ENCODE measurements at places on chromosomes 16 and 17.

DNA sequence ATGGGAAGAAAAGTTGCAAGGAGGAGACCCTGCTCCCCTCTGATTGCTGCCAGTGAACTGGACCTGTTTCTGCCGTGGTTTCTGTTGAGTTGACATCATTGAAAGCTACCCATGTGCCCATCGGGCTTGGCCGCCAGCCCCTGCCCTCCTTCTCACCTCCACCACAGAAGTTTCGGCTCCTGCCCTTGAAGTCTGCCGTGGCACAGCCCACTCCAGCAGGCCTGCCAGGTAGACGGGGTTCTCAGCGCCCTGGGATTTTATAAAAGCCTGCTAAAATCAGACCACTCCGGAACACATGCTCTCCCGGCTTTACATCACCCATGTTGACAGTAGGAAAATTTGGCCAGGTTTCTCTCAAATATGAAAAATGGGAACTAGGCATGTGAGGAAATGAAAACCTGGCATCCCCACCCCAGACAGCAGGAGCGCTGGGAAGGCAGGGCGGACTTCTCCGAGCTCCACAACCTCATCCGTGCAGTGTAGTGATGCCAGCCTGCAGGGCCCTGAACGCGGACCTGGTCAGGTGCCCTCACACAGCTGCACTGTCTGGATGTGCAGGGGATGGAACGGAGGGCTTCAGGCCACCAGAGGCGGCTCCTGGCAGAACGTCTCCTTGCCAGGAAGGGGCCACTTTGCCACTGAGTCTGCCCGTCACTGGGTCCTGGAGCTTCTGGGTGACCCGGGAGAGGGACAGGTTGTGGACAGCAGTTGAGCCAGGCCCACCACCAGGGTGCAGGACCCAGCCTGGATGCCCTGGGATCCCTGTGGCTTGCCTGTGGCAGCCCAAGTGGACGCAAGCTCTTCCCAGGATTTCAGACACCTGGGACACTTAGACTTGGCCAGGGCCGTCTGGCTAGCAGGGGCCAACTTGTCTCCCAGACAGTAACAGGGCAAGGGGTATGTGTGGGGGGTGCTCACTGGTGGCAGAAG is 6.9 kb upstream of the GSE1 start:
- DNase-seq: no peak

DNA sequence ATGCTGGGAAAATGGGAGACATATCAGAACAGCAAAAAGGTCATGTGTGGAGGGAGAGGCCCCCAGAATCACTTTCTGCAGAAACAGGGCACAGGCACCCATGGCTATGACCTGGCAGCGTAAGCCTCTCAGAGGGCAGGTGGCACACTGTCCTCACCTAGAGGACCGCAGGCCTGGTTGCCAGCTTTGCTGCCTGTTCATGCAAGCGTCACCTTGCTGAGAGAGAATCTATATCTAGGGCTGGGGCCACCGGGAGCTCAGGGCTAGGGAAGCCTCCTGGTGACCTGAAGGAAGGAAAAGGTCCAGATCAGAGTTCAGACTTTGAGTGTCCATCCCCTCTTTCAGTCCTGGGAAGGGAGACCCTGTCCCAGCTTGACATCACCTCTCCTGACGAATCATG is 78.7 kb downstream of the GOSR1 start:
- no peak for DNase-seq

- DNase-seq: no peak
Observed at GRCh38 chr17:79685121-79685520, 45.6 kb upstream of the ENPP7 start.

GRCh38 chr17:32741381-32741780 is 135.5 kb downstream of the MYO1D start:
- no peak for DNase-seq

- DNase-seq: no peak
Observed at GRCh38 chr17:65297916-65298315, 160.7 kb downstream of the RGS9 start.

GRCh38 chr16:53129281-53130158 is 74.7 kb downstream of the CHD9 start:
- DNase-seq: no peak

- DNase-seq: no peak
Observed at GRCh38 chr17:37305406-37305905, 70.3 kb upstream of the C17orf78 start.

- DNase-seq: no peak
Observed at GRCh38 chr17:45792995-45793755, 9.1 kb downstream of the CRHR1 start.

- DNase-seq: no peak
Observed at GRCh38 chr16:85520853-85521521, 92.1 kb upstream of the GSE1 start.

Data from A172 (cell line).